Aorta (tissue), 5 donors: ENCODE measurements at places on chromosomes 7 and 10. TPM values are rescaled to one million over a fixed set of nuclear protein-coding genes. Genes with fewer than 3 reads are reported as not detected.

DNA sequence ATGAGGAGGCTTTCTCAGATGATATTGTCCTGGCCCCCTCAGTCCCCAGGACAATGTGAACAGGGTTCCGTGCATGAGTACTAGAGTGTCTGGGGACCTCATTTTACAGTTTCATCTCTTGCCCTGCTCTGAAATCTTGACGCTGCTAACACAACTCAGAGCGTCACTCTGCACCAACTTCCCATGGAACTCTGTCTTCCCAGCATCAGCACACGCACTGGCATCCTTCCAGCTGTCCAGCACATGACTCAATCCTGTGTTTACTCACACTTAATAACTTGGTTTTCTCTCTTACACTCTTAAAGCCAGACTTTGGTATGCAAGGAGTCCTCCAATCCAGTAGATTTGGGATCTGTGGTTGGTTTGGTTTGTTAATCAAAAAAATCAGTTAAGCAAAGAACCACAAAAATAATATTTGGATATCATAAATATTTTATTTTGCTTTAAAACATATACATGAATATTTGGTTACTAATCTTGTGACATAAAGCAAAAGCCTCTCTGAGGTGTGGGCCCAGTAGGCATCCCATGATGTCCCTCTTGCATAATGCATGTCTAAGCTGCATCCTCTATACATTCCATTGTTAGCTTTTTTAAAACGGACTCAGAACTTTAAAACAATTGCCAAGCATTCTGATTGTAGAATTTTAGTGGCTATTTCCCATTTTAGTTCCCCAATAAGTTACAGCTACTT lies 131.0 kb downstream of the CXCL12 start:
- DNase-seq, result peak; percentile 79

DNA sequence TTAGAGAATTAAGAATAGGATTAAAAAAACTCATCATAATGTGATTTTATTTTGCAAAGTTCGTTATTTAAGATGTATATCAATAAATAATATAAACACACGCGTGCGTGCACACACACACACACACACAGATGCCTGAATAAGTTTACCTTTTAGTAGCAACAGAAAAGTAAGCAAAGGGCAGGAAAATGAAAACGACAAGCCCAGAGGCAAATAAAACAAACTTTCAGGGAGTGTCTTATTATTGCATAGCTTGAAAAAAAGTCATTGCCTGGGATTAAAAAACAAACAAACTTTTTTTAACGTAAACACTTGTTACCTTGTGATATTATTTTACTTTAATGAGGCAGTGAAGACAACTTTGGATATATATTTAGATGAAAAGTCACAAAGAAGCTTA lies 226.4 kb downstream of the BAMBI start:
- no peak for DNase-seq

- DNase-seq, result no peak
Observed at GRCh38 chr7:80631421-80631820, 7.0 kb upstream of the CD36 start.

TAS2R5 gene
- 5.0 TPM for total RNA-seq

TDRD1 gene
- 0.19 TPM for total RNA-seq

DGKB gene
- 0.96 TPM for total RNA-seq

GNB2 gene
- 185 TPM for total RNA-seq
